ENCODE measurements at places on chromosomes 1 and 21.

DNA sequence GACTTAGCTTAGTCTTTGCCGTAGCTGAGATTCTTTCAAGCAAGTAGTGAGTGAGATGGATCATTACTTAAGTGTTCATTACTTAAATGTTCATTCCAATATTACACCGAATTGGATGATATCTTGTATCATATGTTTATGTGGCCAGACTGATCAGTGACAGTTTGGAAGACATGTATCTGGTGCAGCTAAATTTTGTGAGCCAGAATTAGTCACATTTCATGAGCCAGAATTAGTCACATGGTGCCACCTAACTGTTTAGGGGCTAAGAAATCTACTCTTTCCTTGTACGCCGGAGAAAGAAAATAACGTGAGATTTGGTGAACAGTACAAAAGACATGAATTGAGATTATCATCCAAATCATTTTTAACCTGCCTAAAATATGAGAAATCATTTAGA is 355.6 kb downstream of the USP25 start:
- DNase-seq: no peak

DNA sequence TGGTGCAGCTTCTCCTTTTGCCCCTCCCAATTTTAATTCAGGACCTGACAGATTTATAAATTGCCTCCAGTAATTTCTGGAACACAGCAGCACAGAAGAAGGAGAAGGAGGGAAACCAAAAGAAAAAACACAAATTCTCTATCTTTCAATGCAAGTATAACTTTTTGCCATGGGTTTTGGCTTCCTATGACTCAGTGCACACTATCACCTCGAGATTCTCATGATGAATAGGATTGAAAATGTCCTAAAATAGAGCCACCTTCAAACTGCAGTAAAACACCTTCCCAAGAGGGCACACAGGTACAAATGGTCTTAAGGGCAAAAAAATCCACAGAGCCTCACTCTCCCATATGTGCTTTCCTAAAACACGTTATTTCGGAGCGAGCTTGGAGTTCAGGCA is 113.6 kb downstream of the HLCS start:
- DNase-seq: no peak

DNA sequence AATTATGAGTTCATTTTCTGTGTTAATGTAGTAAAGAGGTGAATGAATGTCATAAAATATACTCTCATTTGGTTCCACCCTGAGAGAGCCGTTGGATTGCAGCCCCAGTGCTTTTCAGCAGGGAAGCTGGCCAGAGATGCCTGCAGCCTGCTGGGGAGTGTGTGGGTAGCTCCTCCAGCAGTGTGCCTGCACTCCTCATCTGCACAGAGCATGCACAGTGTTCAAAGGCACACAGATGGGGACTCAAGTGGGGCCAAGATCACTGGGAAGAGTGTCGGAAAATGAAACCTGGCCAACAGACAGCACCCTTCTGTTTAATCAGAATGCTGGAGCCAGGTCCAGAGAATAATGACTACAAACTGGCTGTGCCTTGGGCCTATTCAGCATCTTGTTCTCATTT is 206.8 kb downstream of the ST6GALNAC3 start:
- no peak for DNase-seq

GRCh38 chr1:170261669-170262068 is 115.9 kb downstream of the NTMT2 start:
- peak; percentile 86 for DNase-seq

DNA sequence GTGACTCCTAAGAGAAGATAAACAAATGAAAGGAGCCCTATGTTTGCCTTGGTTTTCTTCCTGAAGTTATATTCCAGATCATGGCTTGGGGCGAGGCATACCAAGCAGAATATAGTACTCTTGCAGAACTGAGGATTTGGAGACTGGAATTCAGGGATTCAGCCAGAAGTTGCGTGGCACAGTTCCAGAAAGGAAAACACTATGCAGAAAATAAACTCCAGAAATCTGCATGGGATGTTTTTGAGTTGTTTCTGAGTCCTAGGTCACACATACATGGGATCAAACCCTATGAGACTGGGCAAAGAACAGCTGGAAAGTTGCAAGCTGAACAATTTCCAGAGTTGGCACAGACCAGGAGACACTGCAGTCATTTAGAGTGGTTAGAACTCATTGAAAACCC is 42.9 kb upstream of the IFFO2 start:
- DNase-seq: peak; percentile 73

- no peak for DNase-seq
Measured at GRCh38 chr1:71634159-71634558, 553.3 kb upstream of the ZRANB2 start.

- peak; percentile 55 for DNase-seq
Measured at GRCh38 chr1:18234790-18235242, 127.2 kb downstream of the IGSF21 start.

- peak; percentile 0 for DNase-seq
Measured at GRCh38 chr1:70324683-70325082, 29.8 kb downstream of the ANKRD13C start.

GRCh38 chr1:207747627-207748492 is 4.0 kb upstream of the CD46 start:
- DNase-seq: no peak

DNA sequence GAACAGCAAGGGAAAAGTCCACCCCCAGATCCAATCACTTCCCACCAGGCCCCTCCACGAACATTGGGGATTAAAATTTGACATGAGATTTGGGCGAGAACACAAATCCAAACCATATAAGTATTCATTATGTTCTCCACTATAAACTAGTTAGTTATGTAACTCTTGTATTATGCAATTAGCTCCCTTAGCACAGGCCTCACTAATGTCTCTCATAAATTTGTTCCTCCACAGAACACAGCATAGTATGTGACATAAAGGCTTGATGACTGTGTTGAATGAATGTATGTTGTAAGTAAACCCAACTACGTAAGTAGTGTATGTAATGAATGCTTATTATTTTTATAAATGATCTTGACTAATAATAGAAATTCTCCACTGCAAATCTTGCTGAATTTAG is 223.3 kb upstream of the ZRANB2 start:
- DNase-seq: no peak

GRCh38 chr1:214494706-214495105 is 56.7 kb downstream of the PTPN14 start:
- no peak for DNase-seq

DNA sequence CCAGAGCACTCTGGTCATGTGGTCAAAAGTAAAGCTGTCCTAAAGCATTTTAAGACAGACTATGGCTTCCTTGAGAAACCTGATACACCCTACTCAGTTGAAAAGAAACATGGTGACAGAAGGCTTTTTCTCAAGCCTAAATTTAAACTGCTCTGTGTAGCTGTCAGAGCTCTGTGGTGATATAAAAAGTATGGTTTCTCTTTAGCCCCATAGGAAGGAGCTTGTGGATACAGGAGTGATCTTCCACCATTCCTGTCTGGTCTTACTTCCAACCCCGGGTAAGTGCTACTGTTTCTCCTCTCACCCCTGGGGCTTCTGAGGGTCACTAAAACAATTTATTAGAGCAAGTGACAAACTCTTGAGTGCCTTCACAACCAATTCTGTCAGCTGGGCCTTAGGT is 8.5 kb downstream of the TP53BP2 start:
- peak; percentile 14 for DNase-seq

DNA sequence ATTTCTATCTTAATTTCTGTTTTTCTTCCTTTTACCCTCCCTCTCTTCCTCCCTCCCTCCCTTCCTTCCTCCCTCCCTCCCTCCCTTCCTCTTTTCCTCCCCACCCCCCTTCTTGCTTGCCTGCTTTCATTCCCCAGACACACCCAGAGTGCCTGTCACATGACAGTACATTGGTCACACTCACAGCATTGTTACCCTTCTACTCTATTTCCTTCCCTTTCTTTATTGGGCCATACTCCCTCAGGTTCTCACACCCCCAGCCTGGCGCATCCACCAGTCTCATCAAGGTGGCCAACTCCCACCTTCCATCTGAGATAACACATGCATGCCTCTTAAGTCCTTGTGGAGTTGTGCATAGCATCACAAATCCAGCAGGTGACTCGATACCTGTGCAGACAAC is 10.9 kb downstream of the TMPRSS3 start:
- no peak for DNase-seq

DNA sequence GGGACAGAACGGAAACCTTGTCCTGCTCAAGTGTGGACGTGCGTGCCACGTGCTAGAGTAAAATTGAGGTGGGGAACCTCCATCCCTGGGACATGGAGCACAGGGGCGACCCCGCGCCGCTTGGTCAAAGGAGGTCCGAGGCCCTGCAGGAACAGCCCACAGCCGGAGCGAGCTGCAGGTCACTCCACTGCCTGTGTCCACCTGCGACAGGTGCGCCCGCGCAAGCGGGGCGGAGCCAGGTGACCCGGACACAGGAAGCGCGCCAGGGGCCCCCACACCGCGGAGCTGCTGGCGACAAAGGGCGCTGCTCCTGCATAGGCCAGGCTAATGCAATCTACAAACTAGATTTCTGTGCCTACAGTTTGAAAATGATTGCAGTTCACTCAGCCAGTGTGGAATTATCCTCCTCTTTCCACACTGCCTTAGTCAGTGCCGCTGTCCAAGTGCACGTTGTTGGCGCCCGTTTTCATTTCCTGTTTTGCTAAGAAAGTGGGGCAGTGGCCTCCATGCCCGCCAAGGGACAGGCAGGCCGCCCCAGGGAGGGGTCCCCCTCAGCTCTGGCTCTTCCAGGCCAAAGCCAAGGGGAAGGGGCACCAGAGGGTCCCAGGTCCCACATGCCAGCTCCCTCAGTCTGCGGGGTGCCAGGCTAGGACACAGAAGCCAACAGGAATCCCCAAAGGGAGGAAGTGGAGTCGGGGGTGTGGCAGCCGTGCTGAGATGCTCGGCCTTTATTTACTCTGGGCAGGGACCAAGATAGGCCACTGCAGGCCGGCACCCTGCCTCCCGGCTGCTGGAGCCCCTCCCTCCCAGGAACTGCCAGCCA is 4.3 kb upstream of the NADK start:
- peak; percentile 53 for DNase-seq

GRCh38 chr1:182680901-182681567 is 3.4 kb downstream of the RGS8 start:
- DNase-seq: peak; percentile 39

DNA sequence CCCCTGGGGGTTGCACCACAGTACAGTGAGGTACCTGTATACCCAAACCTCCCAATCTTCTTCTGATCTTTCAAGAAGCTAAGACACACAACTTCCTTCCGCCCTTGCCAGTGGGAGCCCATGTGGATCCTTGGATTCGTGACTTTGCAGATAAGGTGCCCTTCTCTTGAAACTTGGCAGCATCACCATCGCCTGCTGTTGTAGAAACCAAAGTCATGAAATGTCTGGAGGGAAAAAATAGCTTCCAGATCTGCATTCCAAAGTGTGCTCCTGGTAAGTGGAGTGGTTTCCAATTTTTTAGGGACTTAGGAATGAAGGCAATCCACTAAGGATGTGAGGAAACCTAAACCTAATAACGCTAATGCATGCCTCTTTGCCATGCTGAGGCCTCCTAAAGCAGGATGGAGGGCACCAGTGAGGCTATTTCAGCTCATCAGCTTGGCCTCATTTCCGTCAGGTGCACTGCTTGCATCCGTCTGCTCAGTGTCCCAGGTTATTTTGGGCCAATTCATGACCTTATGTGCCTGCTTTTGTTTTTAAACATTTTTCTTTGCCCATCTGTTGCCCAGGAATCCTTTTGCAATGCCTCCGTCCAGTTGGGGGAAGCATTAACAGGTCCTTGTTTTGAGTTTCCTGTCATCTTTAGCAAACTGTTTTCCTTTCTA is 8.2 kb upstream of the EFHD2 start:
- DNase-seq: no peak

Measured in fibroblast of skin of scalp (primary cell).